ENCODE measurements at places on chromosomes 16 and 17.
A peak's percentile ranks its signal among the peaks of the same experiment; 100 is the strongest.

DNA sequence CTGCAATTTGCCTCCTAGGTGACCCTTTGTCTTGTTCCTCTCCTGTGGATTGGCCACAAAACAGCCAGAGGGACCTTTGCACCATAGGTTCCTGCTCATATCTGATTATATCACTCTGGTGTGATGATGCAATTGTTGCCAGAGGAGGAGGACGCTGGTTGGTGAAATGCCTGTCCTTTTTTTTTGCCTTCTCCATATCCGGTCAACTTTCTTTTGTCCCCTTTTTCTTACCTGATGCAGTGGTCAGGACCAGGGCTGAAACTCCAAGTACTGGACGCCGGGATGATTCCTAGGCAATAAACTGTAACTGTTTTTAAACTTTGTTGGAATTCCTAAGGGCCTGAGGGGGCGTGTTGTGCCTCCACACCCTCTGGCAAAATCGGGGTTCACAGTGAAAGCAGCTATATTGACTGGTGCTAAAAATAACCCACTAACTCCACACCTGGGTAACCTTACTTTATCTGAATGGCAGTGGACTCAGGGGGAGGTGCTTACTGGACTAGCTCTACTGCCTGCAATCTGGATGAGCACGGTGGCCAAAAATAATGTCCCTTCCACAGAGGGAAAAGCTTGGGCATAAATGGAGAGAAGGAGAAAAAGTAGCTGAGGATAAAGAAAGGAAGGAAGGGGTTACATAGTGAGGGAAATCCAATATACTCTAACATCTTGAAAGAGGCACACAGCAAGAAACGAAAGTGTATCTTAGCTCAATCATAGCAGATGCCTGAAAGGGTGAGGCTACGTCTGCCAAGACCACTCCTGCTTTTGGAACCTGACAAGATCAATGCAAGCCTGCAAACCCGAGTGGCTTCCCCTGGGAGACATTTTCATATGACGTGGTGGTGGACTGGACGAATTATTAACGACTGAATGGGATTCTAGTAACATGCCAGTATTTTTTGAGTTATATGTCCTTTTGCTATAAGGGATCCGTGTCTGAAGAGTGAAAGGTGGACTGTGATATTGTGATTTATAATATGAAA lies 28.4 kb upstream of the ZNF423 start:
- DNase-seq: no peak

- no peak for DNase-seq
Measured at GRCh38 chr16:12800817-12801216, 2.9 kb downstream of the CPPED1 start.

GRCh38 chr17:77373299-77374169 lies 232.8 kb downstream of the SEC14L1 start:
- DNase-seq: no peak

DNA sequence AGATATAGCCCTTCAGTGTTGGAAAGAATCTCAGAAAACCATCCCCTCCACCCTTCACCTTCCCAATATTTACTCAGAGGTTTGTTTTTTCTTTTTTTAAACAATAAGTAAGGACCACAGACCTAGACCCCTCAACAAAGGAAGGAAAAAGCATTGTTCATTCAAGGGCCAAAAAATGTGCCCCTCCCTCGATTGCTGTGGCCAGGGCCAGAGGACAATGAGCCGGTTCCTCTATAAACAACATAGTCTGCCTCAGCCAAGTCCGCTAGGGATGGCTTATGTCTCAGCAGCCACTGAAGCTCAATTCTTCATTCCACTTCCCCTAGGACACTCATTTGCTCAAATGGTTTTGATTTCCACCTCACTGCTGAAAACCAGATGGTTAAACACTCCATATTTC lies 24.0 kb downstream of the TRIM16 start:
- DNase-seq: no peak

DNA sequence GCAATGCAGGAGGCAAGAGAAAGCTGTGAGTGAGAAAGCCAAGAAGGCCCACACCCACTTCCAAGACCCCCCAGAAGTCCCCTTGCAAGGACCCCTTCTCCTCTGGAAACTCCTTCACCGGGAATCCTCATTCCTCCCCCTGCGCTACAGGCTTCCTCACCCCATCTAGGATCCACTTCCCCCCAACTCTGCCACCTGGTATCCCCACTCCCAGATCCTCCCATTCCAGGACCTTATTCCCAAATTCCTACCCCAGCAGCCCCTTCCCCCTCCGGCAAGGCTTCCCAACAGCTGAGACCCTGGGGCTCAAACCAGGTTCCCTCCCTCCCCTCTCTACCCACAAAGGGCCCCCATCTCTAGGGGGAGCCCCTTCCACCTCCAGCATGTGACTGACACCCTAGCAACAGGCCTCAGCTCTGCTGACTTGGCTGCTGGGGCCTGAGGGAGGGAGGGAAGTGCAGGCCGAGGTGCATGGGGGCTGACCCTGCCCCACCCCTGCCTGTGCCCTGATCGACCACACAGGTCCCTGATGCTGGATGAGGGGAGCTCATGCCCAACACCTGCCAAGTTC lies 2.1 kb downstream of the HSF4 start:
- no peak for DNase-seq

DNA sequence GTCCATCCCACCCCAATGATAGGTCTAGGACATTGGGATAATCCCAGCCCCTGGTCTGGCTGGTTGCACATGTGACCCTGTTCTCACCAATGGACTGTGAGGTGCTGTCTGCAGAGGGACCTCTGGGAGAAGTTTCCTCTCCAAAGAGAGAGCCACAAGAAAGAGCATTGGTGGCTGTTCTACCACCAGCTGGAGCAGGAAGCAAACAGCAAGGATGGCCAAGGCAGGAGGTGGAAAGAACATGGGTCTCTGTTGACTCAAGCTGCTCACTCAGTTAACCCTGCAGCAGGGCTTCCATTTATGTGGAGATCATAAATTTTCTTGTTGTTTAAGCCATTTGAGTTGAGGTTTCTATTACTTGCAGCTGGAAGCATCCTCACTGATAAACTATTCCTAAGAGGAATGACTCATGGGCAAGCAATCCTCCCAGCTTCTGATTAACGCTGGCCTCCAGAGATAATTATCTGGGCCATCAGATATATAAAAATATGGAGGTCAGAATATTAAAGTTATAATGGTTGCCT lies 52.6 kb downstream of the CYB5B start:
- DNase-seq: no peak

DNA sequence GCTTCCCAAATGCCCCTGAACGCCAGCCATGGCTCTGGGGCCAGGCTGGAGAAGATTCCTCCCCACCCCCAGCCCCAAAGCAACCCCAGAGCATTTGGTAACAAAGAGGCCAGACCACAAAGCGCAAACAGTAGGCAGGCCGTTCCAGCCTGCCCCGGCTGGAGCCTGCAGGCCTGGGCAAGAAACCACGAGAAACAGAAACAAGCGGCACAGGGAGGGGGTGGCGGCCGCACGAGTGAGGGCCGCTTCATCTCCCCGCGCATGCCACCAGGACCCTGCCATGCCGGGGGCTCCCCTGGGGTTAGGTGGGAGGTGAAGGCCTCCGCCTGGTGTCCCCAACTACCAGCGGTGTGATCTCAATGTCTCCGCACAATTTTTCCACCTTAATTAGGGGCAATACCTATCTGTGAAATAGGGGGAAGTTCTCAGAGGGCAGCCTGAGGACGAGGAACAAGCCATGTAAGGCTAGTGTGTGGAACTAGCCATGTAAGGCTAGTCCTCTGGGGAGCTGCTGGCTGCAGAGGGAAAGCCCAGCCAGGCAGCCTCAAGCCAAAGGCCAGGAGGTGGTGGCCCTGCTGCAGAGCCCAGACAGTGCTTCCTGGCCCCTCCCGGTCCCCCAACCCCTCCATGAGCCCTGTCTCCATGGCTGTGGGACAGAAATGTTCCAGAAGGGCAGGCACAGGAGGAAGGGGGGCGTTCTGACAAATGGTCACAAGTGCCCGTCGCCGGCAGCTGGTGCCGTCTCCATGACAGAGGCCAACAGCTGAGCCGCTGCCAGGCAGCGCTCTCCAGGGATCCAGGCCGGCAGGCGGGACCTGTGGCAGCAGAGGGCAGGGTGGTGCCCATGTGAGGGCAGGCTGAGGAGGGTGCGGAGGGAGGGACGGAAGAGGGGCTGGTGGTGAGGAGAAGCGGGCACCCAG lies 14.5 kb upstream of the MTSS2 start:
- DNase-seq: no peak

GRCh38 chr16:89720551-89720812 lies 216 bp downstream of the VPS9D1 start:
- DNase-seq: no peak

DNA sequence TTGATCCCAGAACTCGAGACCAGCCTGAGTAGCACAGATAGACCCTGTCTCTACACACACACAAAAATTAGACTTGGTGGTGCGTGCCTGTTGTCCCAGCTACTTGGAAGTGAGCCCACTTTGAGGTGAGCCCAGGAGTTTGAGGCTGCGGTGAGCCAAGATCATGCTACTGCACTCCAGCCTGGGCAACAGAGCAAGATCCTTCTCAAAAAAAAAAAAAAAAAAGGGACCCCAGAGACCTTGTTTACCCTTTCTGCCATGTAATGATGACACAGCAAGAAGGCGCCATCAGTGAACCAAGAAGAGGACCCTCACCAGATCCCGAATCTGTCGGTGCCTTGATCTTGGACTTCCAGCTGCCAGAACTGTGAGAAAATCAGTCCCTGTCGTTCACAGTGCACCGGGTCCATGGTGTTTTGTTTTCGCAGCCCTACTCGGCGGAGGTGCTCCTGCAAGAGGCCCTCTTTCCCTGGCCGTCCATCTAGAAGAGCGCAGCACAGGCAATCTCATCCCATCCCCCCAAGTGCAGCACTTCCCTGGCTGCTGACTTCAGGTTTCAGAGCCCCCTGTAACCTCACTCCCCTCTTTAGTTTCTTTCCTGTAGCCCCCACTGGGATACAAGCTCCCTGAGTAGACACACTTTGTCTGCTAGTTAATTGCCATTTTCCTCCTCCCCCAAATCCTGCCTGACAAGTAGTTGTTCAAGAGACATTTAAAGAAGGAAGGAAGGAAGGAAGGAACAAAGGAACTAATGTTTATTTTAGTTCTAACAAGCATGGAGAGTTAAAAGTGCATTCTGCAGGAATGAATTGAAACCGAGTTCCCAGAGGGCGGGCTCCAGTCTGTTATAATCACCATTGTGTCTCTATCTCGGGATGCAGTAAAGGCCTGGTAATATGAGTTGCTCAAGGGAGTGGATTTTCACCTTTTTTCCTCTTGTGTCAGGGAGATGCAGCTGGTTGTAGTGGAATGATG lies 115.3 kb downstream of the SNX29 start:
- DNase-seq: no peak

DNA sequence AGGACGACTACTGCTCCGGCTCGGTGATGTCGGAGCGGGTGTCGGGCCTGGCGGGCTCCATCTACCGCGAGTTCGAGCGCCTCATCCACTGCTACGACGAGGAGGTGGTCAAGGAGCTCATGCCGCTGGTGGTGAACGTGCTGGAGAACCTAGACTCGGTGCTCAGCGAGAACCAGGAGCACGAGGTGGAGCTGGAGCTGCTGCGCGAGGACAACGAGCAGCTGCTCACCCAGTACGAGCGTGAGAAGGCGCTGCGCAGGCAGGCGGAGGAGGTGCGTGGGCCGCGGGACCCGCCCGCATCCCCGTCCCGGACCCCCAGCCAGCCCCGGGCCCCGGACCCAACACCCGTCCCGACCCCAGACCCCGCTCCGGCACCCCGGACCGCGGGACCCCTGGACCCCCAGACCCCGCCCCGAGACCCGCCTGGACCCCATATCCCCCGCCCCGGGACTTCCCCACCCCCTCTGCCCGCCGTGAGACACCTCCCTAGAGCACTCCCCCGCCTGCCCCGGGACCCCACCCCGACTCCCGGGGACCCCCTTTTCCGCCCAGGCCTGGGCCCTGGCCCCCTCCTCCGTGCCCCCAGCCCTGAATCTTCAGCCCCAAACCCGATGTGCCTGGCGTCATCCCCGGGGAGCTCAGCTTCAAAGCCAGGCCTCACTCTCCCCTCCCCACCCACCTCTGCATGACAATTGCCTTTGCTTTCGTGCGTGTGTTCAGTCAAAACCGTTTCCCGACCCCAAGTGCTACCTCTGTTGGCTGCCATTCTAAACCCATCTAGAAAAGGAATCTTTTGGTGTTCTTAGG lies 594 bp downstream of the MAPK8IP3 start:
- peak; percentile 11 for DNase-seq

- DNase-seq: no peak
Measured at GRCh38 chr16:17776888-17777287, 306.1 kb upstream of the XYLT1 start.

- DNase-seq: no peak
Measured at GRCh38 chr17:34990921-34991365, 10.6 kb downstream of the LIG3 start.

DNA sequence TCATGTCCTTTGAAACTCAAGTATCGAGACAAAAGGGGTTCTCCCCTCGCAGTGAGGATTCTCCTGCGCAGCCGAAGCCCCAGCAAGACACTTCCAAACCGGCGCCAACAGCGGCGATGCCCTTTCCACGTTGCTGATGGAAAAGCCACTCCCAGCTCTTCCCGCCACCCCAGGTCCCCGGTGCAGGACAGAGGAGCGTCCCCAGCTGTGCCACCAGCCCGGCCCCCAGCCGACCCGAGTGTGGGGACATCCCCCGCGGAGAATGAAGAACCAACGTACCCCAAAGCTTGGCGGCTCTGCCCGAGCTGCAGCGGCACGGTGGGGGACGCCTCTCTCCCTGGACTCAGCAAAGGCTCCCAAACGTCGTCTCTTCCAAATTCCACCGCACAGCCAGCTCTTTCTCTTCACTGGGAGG lies 573 bp downstream of the CHST6 start:
- DNase-seq: no peak

GRCh38 chr16:71402007-71402406 lies 39.8 kb downstream of the TLE7 start:
- no peak for DNase-seq

- no peak for DNase-seq
Measured at GRCh38 chr17:67256075-67256732, 11.2 kb upstream of the HELZ start.

- no peak for DNase-seq
Measured at GRCh38 chr16:22225060-22225459, 19.0 kb downstream of the EEF2K start.

GRCh38 chr16:2773188-2773968 lies 3.7 kb downstream of the ELOB start:
- DNase-seq: no peak

DNA sequence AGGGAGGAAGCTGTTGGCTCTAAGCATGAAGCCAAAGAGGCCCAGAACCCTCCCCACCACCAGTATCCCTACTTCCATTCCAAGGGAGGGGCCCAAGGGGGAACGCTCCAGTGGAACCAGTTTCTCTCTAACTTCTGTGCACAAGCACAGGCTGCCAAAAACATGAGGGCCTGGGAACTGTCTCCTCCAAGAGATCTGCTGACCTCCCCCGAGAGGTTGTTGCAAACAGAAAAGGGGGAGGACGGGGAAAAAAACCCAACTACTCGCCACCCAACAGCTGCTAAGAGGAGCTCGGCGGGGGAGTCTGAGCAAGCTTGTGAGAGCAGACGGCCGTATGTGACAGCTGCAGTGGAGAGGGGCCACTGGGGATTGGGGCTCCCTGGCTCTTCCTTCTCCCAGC lies 15.7 kb upstream of the SLC35B1 start:
- no peak for DNase-seq

DNA sequence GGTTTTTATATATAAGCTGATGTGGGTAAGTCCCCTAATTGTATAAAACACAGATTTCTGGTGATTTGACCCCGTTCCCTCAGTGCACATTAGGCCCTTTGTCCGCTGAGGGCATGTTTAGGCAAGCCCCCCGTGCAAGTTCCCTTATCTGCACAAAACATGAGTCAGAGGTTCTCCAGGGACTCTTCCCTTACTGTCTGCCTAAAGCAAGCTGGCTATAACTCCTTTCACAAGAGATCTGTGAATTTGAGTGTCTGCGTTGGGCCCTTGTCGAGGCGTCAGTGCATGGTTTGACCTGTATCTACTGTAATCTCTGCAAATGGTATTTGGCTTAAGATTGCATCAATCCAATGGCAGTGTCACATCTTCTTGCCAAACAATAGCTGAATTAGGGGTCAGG lies 712.8 kb downstream of the CDH8 start:
- no peak for DNase-seq

All from stimulated activated CD4-positive, alpha-beta T cell treated with anti-CD3 and anti-CD28 coated beads, Interleukin-12 subunit alpha, Interleukin-12 subunit beta, amount 100 ng/mL, for 24 hours (primary cell).